Fibroblast of pulmonary artery (primary cell): ENCODE measurements at places on chromosomes 4 and X.

DNA sequence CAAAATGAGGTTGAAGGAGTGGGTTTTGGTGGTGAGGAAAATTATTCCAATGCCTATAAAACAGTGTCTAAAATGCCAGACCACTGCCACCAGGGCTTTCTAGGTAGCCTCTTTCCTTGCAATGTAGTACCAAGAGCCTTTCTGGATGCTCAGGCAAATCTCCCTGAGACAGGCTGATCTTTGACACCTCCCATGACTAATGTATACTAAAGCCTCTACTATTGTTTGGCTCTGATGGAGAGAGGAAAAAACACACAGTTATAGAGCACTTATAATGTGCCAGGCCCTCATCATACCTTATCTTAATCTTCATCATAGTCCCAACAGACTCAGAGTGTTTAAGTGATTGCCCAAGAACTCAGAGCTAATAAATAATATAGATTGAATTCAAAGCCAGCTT, 5.8 kb downstream of the MTMR8 start:
- no peak for DNase-seq

DNA sequence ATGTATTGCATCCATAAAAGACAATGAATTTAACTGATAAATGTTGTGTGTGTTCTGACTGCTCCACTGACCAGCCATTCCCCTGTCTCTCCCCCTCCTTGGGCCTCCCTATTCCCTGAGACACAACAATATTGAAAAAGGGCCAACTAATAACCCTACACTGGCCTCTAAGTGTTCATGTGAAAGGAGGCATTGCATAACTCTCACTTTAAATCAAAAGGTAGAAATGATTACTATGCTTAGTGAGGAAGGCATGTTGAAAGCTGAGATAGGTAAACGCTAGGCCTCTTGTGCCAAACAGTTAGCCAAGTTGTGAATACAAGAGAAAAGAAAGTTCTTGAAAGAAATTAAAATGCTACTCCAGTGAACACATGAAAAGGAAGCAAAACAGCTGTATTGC, 152.7 kb downstream of the POU4F2 start:
- DNase-seq, result no peak

DNA sequence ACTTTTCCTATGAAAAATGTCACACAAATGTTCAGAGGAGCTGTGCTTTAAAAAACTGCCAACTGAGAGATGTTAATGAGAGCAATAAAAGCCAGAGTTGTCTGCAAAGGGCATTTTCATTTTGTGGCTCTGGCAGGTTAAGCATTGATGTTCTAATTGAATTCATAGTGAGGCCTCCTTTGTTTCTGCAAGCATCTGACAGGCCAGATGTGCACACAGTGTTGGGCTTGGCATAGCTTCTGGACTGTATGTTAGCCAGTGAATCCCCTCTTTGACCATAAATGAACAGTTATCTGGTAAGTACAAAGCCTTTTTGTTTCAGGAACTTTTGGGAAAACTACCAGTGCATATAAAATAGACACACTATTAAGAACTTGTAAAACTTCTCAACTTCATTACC, 81.9 kb downstream of the JADE3 start:
- DNase-seq, result peak; percentile 3

- no peak for DNase-seq
Measured at GRCh38 chrX:70969635-70970481, 39.0 kb upstream of the SLC7A3 start.

GRCh38 chrX:13939741-13940597, 89.7 kb downstream of the GEMIN8 start:
- DNase-seq, result no peak

DNA sequence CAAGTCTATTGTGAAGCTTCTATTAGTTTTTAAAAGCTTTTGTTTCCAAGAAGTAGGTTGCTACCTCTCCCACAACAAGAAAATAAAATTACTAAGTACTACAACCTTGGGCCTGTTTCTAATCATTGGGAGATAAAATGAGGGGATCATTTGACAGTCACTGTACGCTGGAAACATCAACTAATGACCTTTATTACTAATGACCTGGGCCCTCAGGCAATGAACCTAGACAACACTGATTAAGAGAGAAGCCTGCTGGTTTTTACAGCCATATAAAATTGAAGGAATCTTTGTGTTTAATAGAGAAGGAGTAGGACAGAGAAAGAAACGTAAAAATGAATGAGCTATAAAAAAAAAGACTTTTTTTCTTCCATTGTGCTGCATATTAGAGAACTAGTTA, 1000.9 kb downstream of the STPG2 start:
- no peak for DNase-seq

GRCh38 chr4:150348079-150348478, 233.9 kb upstream of the MAB21L2 start:
- DNase-seq, result peak; percentile 60
